K562 (cell line): ENCODE measurements at places on chromosomes 16 and 17. TPM values are rescaled to one million over a fixed set of nuclear protein-coding genes. Genes with fewer than 3 reads are reported as not detected.

GRCh38 chr16:68660359-68660795 is 15.3 kb downstream of the CDH3 start:
- DNase-seq = no peak

DNA sequence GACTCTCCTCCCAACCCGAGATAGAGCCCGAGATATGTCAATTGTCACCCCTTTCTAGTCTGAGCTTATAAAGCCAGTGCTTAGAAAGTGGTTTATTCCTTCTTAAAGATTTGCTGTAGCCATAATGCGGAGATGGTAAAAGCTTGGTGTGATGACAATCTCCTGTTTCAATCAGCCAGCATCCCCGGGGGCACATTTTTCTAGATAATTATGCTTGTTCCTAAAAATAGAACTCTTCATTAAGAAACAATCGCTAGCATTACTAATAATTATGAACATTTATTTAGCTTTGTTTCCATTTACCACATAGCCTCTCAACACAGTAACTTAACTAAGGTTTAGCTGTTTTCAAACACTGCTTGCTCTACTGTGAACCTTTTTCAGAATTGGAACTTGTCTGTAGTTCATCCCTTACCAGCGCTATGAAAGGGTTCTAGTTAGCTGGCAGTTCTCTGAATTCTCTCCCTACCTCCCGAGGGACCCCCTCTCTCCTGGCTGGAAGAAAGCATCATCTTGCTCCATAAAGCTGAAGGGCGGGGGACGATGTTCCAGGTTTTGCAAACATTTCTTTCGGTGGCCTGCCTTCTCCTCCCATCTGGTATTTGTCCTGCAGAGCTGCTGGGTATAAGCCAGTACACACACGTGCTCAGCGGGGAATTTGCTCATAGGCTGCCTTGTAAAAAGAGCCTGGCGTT is 922 bp upstream of the MRPL58 start:
- DNase-seq = peak; percentile 5

The KRTAP2-1 gene
- not detected in 2 replicates for polyA plus RNA-seq

The PIK3R6 gene
- polyA plus RNA-seq = not detected in 2 replicates

The RUNDC3A gene
- polyA plus RNA-seq = not detected in 2 replicates

- DNase-seq = no peak
Observed at GRCh38 chr17:2011411-2012371, 13.4 kb downstream of the RTN4RL1 start.

- DNase-seq = peak; percentile 41
Observed at GRCh38 chr16:2019518-2019920, at the start of gene NPW. NPW (plus strand) TSS chr16:2019785.

GRCh38 chr17:47225911-47226688 is 17.0 kb downstream of the MYL4 start:
- DNase-seq = no peak

The GUCY2D gene
- 0.03 TPM in 1 of 2 replicates, not detected in the other for polyA plus RNA-seq

DNA sequence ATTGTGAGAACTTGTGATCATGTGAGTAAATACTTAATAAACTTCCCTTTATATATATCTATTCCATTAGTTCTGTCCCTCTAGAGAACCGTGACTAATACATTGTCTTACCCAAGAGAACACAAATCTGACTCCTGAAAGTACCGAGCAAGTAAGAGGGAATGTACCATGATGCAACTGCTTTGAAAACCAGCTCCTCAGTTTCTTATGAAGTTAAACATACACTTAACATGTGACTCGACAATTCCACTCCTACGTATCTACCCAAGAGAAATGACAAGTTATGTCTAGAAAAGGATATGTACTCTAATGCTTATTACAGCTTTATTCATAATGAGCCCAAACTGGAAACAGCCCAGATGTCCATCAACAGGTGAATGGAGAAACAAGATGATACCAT is 8.8 kb upstream of the GJD3 start:
- no peak for DNase-seq

GRCh38 chr17:43104665-43105064 is 20.5 kb downstream of the BRCA1 start:
- DNase-seq = no peak

DNA sequence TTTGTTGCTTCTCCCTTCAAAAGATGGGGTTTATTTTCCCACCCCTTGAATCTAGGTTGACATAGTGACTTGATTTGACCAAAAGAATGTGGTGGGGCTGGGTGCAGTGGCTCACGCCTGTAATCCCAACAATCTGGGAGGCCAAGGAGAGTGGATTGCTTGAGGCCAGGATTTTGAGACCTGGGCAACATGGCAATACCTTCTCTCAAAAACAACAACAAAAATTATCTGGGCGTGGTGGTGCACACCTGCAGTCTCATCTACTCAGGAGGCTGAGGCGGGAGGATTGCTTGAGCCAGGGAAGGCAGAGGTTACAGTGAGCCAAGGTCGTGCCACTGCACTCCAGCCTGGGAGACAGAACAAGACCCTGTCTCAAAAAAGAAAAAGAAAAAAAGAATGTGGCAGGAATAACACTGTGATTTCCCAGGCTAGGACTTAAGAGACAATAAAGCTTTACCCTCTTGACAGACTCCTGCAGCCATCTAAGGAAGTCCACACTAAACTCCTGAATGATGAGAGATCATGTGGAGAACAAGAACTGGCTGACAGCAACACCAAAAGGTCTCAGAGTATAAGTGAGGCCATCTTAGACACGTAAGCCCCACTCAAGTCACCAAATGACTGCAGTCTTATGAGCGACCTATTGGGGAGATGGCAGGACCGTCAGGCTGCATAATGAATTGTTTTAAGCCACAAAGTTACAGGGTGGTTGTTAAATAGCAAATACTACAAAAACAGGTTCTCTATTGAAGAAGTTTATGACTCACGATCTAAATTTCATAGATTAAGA is 37.0 kb downstream of the FBXL20 start:
- peak; percentile 40 for DNase-seq

The DRC7 gene
- polyA plus RNA-seq = not detected in 2 replicates

DNA sequence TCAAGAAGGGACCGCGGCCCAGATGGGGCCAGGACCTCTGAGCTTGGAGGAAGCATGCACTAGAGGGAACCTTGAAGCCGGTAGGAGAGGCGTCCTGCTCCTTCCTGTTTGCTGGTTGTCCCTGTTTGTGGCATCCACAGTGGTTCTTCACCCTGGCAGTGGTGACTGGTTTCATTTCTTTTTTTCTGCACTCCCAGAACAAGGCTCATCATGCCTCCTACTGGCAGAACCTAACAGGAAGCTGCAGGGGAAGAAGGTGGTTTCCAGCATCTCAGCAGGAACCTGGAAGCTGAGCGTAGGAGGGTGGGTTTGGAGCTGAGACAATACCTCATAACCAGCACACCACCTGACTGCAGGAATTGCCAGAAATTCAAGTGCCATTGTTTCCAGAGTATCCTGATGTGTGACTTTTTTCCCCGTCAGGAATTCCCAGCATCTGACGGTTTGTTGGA is 5.8 kb downstream of the TMEM231 start:
- no peak for DNase-seq

The FAAP100 gene
- 38.6 and 42.4 TPM in 2 replicates for polyA plus RNA-seq

The KRTAP4-9 gene
- not detected in 2 replicates for polyA plus RNA-seq

DNA sequence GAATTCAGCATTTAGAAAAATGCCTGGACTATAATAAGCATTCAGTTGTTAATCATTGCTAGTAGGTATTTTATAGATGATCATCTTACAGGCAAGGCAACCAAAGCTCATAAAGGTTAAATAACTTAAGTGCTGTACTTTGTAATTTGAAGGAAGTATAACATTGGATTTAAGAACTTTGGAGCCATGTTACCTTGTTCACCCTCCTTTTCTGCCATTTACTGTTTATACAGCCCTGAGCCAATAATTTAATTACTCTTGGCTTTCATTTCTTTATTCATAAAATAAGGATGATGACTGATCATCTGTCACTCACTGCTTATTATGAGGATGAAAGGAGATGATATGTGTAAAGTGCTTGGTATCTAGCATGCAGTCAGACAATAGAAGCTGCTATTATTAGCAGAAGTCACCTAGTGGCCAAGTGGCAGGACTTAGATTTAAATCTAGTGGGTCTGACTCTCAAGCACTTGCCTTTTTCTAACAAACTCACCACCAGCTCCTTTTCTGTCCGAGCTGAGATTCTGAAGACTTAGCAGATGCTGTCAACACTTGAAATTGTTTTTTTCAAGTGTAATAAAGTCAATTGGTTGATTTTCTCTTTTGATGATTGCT is 18.3 kb upstream of the DDX52 start:
- no peak for DNase-seq

The CHP2 gene
- 1.1 and 1.2 TPM in 2 replicates for polyA plus RNA-seq

GRCh38 chr16:21088646-21089538 is 61.8 kb downstream of the DNAH3 start:
- no peak for DNase-seq

DNA sequence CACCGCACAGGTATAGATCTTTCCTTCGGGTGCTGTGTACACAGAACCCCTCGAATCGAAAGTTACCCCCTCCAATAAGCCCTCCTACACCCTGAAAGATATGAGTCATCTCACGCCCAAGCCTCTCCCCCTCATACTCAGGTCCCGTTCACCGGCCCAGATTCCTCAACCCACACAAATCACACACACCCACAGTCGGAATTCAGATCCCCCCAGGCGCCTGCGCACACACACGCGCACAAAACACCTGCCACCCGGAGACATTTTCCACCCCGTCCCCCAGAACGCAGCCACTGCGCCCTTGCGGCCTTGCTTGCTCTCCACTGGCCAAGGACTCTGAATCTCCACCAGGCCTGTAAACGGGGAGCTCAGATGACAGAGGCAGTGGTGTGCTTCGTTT is 4.9 kb downstream of the JPH3 start:
- DNase-seq = no peak
